ENCODE measurements at places on chromosomes 2 and 18.

- no peak for DNase-seq
Observed at GRCh38 chr2:179335732-179336131, 71.1 kb upstream of the SESTD1 start.

DNA sequence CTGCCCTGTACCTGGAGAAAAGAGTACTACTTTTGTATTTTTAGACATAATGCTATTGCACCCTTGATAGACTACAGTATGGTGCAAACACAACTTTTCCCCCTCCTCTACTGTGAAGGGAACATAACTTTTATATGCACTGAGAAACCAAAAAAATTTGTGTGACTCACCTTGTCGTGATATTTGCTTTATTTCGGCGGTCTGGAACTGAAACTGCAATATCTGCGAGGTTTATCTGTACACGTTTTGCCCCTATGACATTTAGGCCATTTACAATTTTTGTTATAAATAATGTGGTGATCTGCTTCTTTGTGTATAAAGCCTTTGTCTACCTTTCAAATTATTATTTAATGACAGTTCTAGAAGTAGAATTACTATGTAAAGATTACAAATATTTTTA is 34.4 kb upstream of the AAK1 start:
- DNase-seq, result no peak

GRCh38 chr18:45566025-45566740 is 49.1 kb upstream of the SLC14A2 start:
- no peak for DNase-seq

- no peak for DNase-seq
Observed at GRCh38 chr2:46506131-46506706, 26.9 kb downstream of the TMEM247 start.

DNA sequence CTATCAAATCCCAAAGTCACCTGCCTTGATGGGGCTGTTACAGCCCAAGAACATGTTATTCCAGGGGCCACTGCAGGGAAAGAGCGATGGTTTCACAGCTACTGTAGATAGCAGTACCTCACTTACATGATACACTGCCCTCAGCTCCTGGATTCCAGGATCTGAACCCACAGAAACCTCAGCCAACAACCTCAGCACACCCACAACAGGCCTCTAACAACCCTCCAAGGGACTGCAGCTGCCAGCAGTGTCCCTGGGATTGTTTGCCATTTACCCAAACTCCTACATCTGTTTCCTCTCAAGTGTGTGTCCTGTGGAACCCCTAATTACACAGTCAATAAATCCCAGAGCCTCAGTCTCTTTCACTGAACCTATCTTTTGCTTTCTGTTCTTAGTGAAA is 28.2 kb downstream of the OSBPL1A start:
- DNase-seq, result no peak

GRCh38 chr2:66030553-66030952 is 404.4 kb upstream of the MEIS1 start:
- DNase-seq, result no peak

GRCh38 chr2:115560666-115561065 is 1118.2 kb downstream of the DPP10 start:
- no peak for DNase-seq

DNA sequence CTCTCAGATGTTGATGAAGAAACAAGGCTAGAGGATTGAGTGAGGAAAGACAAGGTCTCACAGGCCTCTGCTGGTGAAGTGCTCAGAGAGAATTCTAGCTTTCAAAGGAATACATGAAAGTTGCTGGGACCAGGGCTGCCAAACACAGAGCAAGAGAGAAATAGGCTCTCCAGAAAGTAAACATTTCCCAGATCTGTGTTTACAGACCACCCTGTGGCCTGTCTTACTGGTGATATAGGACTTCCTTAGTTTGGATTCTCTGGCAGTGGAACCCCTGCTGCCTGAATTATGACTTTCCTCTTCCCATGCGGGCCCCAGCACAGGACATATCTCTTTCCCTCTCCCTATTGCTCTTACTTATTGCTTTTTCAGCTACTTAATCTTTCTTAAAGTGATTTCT is 64.5 kb downstream of the TACR1 start:
- no peak for DNase-seq

DNA sequence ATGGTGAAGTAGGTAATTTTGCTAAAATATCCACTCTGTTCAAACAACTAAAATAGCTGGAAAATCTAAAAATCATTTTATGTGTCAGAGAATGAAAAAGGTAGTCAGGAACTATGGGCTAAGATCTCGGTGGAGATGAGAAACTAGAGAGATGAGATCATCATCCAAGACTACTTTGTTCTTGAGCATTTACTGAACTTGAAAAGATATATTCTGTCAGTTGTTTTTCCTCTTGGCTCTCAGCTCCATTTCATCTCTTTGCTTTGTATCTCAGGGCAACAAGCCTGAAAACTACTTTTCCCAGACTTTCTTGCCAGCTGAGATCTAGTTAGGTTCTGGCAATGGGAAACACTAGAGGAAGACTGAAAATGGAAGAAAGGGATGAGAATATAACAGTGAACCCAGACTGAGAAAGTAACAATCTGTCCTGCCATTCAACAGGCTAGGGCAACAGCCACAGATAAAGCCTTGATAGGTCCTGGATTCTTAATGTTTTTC is 346.2 kb upstream of the MEX3C start:
- DNase-seq, result no peak

DNA sequence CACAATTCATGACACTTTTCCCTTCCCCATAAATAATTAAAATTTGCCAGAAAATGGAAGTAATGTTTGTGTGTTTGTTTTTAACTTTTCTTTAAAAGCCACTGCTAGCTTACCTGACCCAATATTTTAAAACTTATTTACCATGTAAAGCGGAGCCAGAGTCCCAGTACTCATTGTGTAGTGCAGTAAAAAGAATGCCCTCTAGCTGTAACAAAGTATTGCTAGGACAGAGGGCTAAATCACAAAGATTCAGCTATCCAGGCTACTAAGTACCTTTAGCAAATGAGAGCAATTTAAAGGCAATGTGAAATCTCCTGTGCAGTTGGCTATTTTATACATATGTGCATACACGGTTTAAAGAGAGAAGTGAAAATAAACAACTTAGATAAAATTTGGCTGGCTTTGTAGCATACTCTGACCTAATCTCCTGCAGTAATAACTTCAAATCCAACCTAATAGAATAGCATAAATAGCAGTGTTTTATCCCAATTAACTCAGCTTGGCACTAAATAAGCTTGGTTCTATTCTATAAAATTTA is 997.4 kb upstream of the PIK3C3 start:
- no peak for DNase-seq

- no peak for DNase-seq
Observed at GRCh38 chr2:218235017-218235416, 18.0 kb downstream of the ARPC2 start.

DNA sequence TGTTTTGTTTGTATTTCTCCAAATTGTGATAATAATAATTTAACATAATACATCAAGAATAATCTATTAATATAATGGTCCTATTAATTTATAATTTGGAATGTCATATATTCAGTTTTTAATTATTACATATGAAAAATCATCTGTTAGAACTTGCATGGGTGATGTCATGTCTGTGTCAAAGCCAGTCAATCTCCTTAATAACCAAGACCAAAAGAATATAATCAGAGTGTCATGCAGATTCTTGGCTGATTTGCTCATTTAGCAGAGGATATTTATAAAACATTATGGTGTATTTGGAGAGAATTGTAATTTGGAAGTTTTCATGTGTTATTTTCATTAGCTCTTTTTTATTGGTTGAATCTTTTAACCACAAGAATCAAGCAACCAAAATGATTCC is 96.4 kb downstream of the PIK3C3 start:
- DNase-seq, result no peak

DNA sequence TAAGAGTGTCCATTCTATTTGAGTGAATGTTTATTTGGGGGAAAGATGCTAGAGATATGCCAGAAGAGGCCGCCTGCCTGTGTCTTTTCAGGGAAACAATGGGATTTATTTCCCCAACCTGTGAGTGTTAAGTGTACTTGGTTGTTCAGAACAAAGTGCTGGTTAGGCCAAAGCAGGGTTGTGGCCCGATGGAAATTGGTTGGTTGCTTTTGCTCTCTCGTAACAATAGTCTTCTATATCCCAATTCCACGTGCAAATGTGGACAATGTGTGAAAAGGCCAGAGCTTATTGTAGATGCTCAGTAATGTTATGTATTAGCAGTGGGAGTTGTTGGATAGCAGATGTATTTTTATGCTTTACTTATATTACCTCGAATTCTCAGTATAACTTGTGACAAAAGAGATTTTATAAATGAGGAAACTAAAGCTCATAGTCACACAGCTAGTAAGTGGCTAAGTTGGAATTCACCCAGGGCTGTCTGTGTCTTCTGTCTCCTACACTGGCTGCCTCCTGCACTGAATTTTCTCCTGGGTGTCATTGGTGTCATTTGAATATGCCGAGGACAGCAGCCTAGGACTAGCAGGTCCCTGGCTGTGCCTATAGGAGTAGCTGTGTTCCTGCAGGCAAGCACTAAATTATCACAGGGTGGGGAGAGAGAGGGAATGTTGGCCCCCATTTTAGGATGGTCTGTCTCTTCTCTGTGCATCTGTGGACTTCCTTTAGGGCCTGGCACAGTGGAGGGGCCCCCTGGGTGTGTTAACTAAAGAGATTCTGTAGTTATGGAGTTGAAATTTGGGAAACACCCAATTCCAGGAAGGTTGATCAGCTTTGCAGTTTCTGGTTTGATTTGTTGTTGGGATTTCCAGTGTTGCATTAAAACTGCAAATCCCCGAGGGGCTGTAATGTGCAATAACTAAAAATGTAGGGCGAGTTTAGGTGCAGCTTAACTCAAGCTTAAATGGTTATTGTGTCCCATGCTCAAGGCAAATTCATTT is 21.6 kb downstream of the GPD2 start:
- no peak for DNase-seq

- no peak for DNase-seq
Observed at GRCh38 chr18:37836071-37836970, 270.7 kb upstream of the CELF4 start.

DNA sequence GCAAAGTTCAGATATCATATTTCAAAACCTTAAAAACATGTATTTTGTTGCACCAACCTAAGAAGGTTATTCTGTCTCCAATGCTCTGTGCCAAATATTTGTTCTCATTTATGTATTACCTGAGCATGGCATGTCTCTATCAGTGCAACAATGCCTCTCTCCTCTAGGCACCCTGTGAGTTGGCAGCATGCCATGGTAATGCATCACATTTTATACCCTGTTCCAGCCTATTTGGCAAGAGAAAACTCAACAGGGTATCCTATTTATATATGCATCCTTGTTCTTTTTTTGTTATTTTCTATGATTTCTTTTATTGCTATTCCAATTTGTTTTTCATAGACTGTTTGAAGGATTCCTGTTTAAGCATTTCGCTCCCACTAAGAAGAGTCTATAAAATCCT is 126.3 kb upstream of the NRXN1 start:
- no peak for DNase-seq

DNA sequence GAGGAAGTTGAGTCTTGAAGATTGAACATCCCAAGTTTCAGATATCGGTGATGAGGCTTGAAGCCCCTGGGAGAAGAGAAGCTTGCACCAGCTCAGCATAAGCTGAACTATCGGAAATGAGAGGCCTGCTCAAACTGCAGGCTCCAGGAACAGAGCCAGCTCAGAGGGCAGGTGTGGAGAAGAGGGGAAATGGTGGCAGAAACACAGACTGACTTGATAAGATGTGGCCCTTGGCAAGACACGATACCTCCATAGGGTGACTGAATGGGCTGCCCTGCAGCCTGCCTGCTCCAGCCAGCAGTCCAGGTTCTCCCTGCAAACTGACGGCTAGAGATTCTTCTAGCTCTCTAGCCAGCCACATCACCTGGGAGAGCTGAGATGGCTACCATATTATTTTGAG is 86.6 kb downstream of the MYT1L start:
- DNase-seq, result no peak

GRCh38 chr2:179536185-179536584 is 271.6 kb upstream of the SESTD1 start:
- no peak for DNase-seq

GRCh38 chr2:10382354-10383061 is 65.6 kb downstream of the ODC1 start:
- DNase-seq, result peak; percentile 82

DNA sequence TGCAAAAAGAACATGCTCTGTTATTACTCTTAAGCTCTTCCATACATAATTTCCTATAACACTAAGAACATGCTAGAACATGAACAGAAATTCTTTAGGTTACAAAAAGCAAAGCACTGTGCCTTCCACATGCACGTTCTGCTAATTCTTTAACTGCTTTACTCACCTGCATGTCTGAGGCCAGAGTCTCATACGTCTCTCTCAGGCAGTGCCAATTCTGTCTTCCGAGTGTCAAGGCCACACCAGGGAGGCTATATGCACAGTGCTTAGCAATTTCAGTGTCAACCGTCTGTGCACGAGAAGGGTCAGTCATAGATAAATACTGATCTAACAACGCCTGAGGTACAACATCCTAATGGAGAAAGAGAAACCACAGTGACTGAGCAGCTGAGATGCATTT is 55.1 kb downstream of the PPP4R1 start:
- DNase-seq, result no peak

DNA sequence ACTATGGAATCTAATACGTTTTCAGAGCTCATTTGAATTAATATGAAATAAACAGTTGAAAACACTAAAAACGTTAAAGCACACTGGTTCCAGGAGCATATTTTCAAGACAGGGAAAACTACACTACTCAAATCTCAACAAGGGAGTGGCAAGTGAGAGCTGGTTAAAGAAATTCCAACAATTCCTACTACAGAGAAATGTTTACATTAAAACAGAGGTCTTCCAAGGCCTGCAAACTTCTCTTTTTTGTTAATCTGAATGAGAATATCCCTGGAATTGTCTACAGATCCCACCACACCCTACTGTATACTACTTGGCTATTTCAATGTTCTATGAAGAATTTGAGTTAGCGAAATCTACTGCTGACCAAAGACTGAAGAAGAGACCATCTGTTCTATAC is 231.5 kb downstream of the ZEB2 start:
- no peak for DNase-seq

DNA sequence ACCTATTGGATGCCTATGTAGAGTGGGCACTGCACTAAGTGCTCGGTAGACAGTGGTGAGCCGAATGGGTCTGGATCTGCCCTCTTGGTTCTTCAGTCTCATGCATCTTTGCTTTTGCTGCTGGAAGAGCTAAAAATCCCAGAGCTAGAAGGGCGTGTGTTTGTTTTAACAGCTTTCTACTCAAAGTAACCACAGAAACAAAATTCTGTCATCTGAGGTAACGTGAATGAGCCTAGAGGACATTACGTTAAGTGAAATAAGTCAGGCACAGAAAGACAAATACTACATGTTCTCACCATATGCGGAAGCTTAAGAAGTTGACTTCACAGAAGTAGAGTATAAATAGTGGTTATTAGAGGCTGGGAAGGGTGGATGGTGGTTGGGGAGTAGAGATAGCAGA is 119.8 kb downstream of the PLB1 start:
- DNase-seq, result no peak

GRCh38 chr2:196384729-196385128 is 213.4 kb upstream of the STK17B start:
- DNase-seq, result no peak

GRCh38 chr2:238763471-238763995 is 84.4 kb upstream of the TWIST2 start:
- no peak for DNase-seq

DNA sequence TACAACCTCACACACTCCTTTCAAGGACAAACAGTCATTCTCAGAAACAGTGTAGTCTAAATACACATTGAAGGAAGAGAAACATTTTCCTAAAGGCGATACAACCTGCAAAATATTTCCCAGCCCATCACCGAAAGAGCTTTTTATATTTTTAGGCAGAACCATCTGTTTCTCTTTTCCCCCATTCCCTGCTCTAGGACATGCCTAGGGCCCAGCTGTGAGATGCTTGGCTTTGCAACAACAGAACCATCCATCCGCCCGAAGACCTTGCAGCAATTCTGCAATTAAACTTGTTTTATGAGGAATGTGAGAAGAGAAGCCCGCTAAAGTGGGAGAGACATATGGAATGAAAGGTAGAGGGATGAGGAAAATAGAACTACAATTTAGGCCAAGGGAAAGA is 105.6 kb upstream of the RFX8 start:
- DNase-seq, result no peak

All from B cell (primary cell).